Left forelimb (tissue), 1 donor: ENCODE measurements at places on chromosomes 3 and 15.

GRCh38 chr3:4562595-4562994 is 69.4 kb downstream of the ITPR1 start:
- DNase-seq: no peak

- no peak for DNase-seq
Measured at GRCh38 chr3:95442766-95443165, 1371.6 kb upstream of the EPHA6 start.

DNA sequence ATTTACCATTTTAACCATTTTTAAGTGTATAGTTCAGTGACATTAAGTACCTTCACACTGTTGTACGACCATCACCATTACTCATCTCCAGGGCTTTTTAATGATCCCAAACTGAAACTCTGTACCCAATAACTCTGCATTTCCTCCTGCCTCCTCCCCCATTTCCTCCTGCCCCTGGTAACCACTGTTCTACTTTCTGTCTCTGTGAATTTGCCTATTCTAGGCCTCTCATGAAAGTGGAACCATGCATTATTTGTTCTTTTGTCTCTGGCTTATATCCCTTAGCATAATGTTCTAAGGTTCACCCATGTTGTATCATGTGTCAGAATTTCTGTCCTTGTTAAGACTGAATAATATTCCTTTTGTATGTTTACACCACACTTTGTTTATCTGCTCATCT is 154.2 kb downstream of the MECOM start:
- DNase-seq: no peak

DNA sequence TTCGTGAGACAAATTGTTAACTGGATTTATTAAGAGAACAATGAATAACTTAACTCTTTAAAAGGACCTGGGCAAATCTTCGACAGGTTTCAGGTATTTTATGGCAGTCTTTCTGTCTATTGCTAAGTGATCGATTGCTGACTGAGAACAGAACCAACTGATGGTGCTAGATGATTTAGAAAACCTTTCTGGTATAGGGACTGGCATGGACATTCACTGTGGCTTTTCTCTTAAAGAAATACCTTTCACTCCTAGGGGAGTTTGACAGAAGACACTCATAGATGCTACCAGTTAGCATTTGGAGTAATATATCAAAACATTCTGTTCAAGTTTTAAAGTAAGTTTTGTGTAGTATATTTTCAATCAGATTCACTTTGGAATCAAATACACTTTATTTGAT is 654 bp downstream of the PPARG start:
- no peak for DNase-seq

DNA sequence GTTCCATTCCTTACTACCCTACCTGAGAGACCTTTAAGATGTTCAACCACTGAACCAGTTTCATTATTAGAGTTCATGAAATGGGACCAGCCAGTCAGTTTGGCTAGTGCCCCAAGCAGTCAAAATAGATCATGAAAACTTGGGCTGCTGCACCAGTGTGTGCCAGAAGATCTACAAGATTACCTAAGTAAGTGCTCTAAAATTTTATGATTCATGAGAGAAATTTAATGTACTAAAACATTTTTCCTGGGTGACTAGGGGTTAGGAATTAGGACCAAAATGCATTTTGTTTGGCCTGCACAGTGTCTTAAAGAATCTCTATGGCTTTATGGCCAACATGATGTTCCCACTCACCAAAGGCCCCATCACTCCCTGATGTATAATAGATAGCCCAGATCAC is 214.7 kb downstream of the ATP8B4 start:
- no peak for DNase-seq

GRCh38 chr15:40282869-40283614 is at the start of gene ANKRD63:
ANKRD63 (minus strand) TSS chr15:40283064; CDS start chr15:40282586, 478 bp downstream.
- DNase-seq: no peak

DNA sequence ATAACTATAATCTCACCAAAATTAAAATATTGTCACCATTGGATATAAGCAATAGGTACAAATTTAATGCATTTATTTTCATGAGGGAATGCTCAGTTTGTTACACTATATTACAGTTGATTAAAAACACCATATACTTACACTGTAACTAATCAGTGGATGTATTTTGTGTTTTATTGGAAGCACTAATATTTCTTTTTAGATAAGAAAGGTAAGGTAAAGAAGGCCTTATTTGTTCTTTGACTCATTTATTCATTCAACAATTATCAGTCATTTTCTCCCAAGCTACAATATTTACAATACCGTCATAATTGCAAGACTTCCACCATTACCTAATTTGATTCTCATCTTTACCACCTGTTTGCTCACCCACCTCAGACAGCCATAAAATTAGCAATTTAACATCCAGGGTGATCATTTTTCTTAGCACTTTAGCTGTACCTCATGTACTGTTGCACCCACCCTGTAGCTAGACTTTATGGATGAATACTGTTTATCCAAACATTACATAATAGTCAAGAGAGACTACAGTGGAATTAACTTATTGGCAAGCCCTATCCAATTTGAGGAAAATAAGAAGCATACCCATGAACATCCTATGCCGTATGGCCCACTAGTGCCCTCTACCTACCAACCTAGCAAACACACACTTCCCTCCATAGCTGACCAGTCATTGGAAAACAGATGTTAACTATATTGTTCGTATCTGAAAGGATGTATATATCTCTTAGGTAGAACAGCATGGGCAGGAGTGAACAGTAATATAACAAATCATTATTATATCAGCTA is 229.6 kb downstream of the BBX start:
- no peak for DNase-seq

DNA sequence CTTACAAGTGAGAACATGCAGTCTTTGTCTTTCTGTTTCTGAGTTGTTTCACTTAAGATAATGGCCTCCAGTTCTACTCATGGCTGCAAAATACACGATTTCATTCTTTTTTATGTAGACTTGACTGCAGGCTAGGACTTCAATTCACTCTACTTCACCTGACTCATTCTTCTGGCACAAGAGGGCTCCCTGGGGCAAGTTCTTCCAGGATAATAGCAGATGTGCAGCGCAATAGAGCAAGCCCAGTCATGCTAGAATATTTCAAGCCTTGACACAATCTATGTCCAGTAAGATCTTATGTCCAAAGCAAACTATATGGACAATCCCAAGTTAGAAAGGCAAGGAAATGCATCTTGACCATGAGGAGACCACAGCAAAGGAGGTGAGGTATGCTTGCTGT is 211.7 kb upstream of the GADL1 start:
- DNase-seq: no peak

DNA sequence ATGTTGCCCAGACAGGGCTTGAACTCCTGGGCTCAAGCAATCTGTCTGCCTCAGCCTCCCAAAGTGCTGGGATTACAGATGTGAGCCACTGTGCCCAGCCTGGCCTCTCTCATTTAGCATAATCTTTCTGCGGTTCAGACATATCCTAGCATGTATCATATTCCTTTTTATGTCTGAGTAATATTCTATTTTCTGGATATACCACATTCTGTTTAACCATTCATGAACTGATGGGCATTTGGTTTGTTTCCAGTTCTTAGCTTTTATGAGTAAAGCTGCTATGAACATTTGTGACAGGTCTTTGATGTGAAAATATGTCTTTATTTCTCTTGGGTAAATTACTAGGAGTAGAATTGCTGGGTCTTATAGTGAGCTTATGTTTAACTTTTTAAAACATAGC is 23.5 kb downstream of the FAM81A start:
- DNase-seq: no peak

DNA sequence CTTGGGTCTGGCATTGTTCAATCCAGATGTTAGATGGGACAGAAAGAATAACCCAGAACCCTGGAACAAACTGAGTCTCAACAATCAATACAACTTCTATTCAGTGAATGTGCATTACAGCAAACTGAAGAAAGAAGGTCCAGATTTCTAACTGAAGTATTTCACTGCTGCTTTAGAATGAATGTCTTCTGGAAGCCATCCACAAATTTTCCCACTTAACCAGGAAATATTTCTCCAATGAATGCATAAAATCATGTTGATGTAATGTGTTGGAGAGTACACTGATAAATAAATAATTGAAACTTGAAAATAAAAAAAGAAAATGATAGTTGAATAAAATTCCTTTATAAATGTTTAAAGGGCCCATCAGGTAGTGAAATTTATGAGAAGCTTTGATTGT is 658.6 kb downstream of the ZBBX start:
- no peak for DNase-seq

GRCh38 chr3:127809211-127809610 is 13.1 kb downstream of the MGLL start:
- DNase-seq: no peak

DNA sequence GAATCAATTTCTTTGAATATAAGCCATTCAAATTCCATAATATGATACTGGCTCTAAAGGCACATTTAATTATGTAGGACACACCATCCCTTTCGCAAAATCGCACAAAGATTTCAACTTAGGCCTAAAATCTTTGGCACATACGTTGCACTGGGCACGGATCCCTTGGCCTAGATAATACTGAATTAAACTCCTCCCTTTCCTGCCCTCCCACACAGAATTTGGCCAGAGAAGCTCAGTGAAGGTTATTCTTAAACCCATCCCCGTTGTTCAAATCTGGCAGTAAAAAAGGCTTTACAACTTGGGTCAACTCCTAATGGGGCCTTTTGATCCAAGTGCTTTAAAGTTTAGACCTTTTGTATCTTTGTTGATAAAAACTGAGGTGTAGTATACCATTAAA is 247.2 kb downstream of the PTPRG start:
- DNase-seq: no peak

DNA sequence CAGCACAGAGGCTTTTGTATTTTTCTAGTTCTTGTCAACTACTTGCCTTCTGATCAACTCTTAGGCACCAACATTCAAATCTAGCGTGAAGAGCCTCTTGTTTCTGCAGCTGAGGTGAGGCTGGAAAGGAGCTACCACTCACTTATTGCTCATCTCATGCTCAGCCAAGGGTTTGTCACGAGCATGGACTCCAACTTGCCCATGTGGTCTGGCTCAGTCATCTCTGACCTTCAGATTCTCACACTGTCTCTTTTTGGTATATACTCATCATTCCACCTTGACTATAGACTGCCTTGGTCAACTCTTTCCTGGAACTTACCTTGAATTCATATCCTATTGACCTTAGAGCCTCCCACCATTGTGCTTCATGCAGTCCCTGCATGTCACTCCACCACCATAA is 5.2 kb upstream of the GJD2 start:
- no peak for DNase-seq

DNA sequence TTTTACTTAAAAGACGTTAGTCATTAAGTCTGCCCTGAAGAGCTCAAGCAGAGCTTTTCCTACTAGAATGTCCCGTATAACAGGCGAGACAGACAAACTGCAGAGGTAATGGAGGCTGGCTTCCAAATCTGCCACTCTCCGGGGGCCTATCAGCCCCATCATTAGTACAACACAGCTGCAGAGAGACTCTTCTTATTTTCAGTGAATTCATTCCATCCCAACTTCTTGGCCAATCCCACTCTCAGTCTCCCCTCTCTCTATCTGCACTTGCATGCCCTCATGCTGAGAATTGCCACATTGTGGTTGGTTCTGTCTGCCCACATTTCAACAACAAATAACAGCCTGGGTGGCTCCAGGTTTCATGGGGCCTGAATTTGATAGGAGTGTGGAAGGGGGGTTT is 412.7 kb downstream of the ERC2 start:
- no peak for DNase-seq

DNA sequence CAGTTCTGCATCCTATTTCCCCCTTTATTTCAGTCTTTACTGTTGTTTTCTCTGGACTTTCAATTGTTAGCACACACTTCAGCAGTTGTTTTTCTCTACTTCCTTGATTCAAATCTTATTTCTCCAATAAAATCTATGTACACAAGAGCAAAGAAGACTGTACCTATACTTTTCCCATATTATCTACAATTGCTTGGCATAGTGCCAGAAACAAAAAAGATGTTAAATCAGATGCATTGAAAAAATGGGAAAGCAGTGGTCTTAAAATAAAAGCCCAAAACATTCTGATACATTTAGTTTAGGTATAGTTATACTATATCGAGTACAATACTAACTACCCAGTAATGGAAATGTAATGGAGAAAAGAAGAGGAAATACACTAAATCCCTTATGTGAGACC is 265.1 kb downstream of the UBE2E2 start:
- no peak for DNase-seq

GRCh38 chr15:67813104-67813634 is 12.1 kb upstream of the SKOR1 start:
- no peak for DNase-seq

DNA sequence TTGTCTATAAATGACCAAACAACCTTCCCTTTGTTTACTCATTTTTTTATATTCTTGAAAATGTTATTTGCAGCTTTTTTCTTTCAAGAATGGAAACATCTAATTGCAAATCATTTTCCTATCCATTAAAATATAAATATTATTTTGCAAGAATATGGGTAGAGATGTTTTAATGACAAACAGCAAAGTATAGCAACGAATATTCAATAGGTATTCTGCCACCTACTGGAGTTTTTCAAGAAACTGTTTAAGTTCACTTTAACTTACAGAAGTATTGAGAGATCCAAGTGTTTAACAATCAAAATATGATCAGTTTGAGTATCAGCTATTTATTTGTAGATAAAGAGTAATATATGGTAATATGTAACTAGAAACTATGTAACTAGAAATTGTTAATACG is 6.9 kb upstream of the EOGT start:
- no peak for DNase-seq

GRCh38 chr15:78155355-78155939 is 6.3 kb downstream of the IDH3A start:
- no peak for DNase-seq

GRCh38 chr3:46667061-46667621 is 26.3 kb downstream of the ALS2CL start:
- DNase-seq: no peak

GRCh38 chr15:74185710-74186348 is 12.3 kb downstream of the ISLR start:
- no peak for DNase-seq

DNA sequence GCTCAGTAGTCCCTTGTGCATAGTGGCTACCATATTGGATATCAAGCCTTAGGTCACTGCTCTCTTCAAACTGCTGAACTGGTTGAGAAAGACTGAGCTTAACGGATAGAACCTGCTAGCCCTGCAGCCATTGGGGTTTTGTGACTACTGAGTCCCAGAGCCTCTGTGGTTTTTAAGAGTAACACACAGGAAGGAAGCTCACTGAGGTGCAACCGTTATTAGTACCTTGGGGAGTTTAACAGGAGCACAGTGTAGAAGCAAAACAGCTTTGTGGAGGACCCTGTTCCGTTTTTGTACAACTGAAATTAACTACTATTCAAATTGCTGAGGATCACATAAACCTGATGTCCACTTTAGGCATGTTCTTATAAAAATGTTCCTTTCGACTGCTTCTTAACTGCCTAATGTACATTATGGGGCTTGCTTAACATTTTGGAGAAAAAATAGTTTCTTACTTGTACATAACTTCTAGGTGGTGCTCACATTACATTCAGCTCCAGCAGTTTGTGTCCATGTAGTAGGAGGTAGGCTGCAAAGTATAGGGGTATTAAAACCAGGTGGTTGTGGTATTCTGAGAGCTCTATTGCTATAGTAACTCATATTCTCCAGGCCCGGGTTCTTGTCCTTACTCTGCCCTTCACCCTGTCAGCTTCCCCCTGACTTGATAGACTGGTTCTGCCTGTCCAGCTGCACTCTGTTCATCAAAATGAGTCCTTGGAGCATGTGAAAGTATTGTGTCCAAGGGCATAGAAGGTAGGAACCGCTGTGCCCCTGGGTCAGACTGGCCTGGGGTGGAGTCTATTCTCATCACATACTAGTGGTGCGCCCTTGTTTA is 17.3 kb downstream of the PXK start:
- no peak for DNase-seq
